HuH-7.5 (cell line): ENCODE measurements at places on chromosomes 5 and 9.

GRCh38 chr9:78348848-78349247 lies 51.9 kb downstream of the PSAT1 start:
- DNase-seq: no peak

DNA sequence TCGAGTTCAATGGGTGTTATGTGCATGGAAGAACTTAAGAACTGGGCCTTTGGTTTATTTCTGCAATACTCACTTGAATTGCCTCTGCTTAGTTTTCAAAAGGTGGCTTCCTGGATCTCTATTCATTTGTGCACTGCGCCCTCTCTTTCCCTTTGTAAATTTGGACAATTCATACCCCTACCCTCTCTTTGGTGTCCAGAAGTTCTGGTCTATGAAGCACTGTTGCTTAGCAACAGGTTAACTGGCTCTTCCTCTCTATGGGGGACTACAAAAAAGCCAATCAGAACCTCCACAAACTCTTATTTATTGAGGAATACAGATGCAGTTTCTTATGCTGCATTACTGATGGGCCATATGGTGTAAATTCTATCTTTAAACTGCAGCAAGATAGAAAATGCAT lies 13.5 kb upstream of the FAM120A start:
- no peak for DNase-seq

DNA sequence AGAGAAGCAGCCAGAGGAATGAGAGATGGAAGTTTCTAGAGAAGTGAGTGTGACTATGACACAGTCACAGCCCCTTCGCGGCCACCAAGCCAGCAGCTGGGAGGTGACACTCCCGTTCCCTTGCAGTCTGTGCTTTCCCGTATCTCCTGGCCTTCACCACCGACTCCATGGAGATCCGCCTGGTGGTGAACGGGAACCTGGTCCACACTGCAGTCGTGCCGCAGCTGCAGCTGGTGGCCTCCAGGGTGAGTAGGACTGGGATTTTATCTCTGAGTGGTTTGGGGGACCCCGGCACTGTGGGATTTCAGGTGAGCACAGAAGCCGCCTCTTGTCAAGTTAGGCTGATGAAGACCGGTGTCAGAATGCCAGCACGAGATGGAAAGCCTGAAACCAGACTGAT lies 12.1 kb upstream of the SLC2A8 start:
- DNase-seq: no peak

GRCh38 chr9:35163413-35163812 lies 1.6 kb downstream of the UNC13B start:
- DNase-seq: no peak

GRCh38 chr9:82492274-82492673 lies 503.7 kb downstream of the SPATA31D1 start:
- no peak for DNase-seq

DNA sequence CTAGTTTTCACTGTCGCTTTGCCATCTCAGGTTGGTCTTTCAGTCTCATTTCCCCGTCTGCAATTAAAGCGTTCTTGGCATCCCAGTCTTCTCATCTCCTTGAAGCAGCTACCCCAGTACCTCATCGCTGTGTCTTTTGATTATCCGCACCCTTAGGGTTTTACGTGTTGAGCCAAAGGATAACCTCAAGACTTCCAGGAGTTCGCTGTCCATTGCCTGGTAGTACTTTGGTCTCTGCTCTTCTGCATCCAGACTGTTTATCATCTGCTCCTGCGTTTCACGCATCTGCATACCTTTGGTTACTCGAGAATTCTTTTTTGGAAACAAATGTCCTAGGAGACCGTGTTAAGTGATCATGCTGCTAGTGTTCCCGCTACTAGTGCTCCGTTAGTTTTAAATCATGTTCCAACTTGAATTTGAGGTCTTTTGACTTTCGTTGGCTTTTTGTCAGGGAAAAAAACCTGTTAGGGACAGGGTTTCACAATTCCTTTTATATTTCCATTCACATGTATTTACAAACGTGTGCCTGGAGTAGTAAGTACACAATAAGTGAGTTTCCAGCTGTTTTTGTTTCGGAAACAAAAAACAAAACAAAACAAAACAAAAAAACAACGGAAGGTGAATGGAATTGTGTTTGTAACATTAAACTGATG lies 888 bp downstream of the RABGAP1 start:
- peak; percentile 18 for DNase-seq

GRCh38 chr5:126801992-126802294 lies 25.0 kb downstream of the LMNB1 start:
- no peak for DNase-seq

DNA sequence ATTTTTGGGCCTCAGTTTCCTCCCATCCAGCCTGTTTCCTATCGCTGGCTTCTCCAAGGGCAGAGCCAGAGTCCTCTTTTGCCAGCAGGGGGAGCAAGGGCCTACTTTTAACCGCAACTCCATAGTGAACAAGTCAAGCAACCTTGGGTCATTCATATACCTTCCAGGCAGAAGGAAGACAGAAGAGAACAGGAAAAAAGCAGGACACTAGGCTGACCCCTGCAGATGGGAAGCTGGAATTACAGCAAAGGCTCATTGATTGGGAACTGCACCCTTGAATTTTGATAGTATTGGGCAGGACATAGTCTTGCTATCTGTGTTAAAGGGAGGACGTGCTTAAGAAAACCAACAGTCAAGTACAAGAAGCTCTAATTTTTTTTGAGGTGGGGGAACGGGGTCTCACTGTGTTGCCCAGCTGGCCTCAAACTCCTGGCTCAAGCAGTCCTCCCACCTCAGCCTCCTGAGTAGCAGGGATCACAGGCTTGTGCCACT lies 30.1 kb downstream of the QRFP start:
- peak; percentile 60 for DNase-seq

DNA sequence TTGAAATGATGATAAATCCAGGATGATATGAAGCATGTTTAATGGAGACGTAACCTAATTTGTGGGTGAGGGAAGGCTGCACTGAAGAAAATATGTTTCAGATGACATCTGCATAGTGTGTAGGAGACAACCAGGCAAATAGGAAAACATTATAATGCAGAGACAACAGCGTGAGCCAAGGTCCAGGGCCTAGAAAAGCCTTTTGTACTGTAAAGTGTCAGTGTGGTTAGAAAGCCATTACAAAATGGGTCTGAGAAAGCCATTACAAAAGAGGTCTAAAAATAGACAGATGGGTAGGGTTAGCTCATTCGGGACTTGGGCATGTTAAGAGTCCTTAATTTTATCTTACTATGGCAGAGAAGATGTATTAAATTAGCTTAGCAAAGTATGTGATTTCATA lies 14.9 kb upstream of the GABRG2 start:
- DNase-seq: no peak

GRCh38 chr5:119332208-119332607 lies 23.6 kb upstream of the TNFAIP8 start:
- no peak for DNase-seq

- no peak for DNase-seq
Observed at GRCh38 chr5:67380431-67380830, 183.8 kb upstream of the CD180 start.

GRCh38 chr9:5895782-5896181 lies 5.1 kb downstream of the MLANA start:
- no peak for DNase-seq

GRCh38 chr5:3828761-3829160 lies 233.1 kb downstream of the IRX1 start:
- no peak for DNase-seq

- no peak for DNase-seq
Observed at GRCh38 chr9:137234055-137234697, 3.5 kb downstream of the SLC34A3 start.

DNA sequence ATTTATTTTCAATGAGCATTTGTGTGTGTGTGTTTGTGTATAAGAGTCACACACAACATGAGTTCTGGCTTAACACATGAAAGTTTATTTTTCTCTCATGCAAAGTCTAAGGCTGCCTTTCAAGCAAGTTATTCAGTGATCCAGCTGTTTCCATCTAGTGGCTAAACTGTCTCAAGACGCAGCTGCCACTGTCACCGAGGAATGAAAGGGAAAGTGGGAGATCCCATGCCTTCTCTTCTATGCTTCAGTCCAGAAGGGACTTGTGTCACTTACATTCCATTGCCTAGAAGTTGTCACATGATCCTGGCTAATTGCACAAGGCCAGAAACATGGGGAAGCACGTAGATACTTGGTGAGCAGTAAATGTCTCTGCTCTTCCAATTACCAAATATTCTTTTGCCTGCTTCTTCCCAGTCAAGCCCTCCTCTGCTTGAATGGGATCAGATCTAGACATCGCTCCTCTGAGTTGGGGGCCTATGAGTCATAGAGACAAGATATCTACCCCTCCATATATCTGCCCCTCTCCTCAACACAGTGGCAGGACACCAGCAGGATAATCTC lies 30.4 kb upstream of the SLIT3 start:
- no peak for DNase-seq

- DNase-seq: no peak
Observed at GRCh38 chr9:100106616-100107015, 7.6 kb downstream of the INVS start.

- DNase-seq: no peak
Observed at GRCh38 chr9:113247640-113248039, 26.3 kb downstream of the SLC31A1 start.
